ENCODE measurements at places on chromosomes 2 and 18. TPM values are rescaled to one million over a fixed set of nuclear protein-coding genes. Genes with fewer than 3 reads are reported as not detected.

The SKOR2 gene
- not detected for total RNA-seq

The MC5R gene
- total RNA-seq: not detected

The RAMP1 gene
- not detected for total RNA-seq

The RNF125 gene
- total RNA-seq: 0.20 TPM

The CACNB4 gene
- total RNA-seq: 0.08 TPM

The SULT1C2 gene
- 0.59 TPM for total RNA-seq

The DNAJC5G gene
- total RNA-seq: not detected

The FAM110C gene
- 0.14 TPM for total RNA-seq

The SYT4 gene
- not detected for total RNA-seq

The KLHL30 gene
- total RNA-seq: 0.18 TPM

The CXCR1 gene
- total RNA-seq: not detected

The SERPINB4 gene
- total RNA-seq: 0.08 TPM

The DSG1 gene
- not detected for total RNA-seq

The TRIM54 gene
- total RNA-seq: 1.3 TPM

The ARHGAP25 gene
- total RNA-seq: 0.34 TPM

The HOXD10 gene
- total RNA-seq: 5.4 TPM

The GCA gene
- 7.2 TPM for total RNA-seq

The NEB gene
- total RNA-seq: 0.20 TPM

The SPEG gene
- 10.4 TPM for total RNA-seq

The LAMA1 gene
- 0.06 TPM for total RNA-seq

The TSPYL6 gene
- not detected for total RNA-seq

The ANKRD30B gene
- not detected for total RNA-seq

The LIMS3 gene
- not detected for total RNA-seq

All from A549 treated with Mapracorat at 1 μM for 4 hours (cell line).